Articular chondrocyte of knee joint (primary cell): ENCODE measurements at places on chromosomes 1 and 21. TPM values are rescaled to one million over a fixed set of nuclear protein-coding genes. Genes with fewer than 3 reads are reported as not detected.

NVL gene
- total RNA-seq: 25.1 and 33.0 TPM in 2 replicates

VAV3 gene
- total RNA-seq: 1.2 and 4.1 TPM in 2 replicates

LYPD8 gene
- not detected in 2 replicates for total RNA-seq

HES5 gene
- total RNA-seq: 0.11 TPM in 1 of 2 replicates, not detected in the other

SH3BGR gene
- total RNA-seq: 1.4 and 2.7 TPM in 2 replicates
